ENCODE measurements at places on chromosomes 1 and 21.

- peak; percentile 73 for DNase-seq
Measured at GRCh38 chr1:8712413-8713231, 104.8 kb downstream of the RERE start.

GRCh38 chr1:245370905-245371581 is 216.3 kb downstream of the KIF26B start:
- DNase-seq, result no peak

DNA sequence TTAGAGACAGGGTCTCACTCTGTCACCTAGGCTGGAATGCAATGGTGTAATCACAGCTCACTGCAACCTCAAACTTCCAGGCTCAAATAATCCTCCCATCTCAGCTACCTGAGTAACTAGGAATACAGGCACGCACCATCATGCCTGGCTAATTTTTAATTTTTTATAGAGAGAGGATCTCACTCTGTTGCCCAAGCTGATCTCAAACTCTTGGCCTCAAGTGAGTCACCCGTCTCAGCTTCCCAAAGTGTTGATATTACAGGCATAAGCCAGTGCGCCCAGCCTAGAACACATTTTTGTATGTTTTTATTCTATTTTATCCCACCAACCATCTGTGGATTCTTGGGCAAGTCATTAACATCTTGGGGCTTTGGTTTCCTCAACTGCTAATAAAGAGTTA is 100.5 kb downstream of the AK5 start:
- peak; percentile 27 for DNase-seq

DNA sequence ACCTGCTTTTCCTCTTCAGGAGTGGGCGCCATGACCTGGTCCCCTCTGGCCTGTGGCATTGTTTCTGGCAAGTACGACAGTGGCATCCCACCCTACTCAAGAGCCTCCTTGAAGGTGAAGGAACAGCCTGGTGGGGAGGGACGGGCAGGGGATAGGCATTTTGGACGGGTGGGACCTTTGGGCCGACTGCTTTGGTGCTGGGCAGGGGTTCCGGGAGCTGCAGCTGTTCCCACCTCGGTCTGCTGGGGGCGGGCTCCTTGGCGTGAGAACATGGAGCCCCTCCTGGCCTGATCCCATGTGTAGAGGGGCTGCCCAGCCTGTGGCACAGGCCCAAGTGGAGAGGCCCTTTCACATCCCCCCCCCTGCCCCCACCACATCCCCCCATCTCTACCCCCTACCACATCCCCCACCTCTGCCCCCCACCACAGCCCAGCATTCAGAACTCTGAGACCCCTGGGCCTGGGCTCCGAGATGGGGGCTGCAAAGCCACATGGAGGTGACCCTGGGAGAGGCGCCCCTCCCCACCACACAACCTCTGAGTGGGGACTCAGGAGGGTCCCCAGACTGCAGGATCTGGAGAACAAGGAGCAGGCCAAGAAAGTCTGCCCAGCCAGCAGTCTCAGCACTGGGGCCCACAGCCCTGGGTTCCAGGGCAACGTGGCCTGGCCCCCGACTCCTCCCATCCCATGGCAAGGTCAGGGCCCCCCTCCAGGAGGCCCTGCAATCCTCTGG is 50.0 kb downstream of the KCNAB2 start:
- no peak for DNase-seq

- DNase-seq, result no peak
Measured at GRCh38 chr1:192627901-192628300, 8.0 kb upstream of the RGS13 start.

DNA sequence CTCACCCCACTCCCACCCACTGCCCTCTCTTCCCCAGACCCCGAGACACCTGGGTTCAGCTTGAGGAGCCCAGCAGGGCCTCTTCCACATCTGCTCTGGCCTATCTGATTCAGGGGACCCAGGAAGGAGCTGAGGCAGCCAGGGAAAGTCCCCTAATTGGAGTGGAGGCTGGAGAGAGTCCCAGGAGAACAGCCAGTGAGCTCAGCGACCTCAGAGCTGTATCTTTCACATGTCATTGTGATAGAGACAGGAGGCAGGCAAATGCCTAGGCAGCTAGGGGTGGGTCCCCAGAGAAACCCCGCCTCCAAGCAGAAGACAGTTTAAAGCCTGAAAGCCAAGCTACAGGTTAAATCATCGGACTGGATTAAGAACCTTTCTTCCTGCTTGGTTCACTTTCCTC is 122.7 kb downstream of the MATN1 start:
- no peak for DNase-seq

DNA sequence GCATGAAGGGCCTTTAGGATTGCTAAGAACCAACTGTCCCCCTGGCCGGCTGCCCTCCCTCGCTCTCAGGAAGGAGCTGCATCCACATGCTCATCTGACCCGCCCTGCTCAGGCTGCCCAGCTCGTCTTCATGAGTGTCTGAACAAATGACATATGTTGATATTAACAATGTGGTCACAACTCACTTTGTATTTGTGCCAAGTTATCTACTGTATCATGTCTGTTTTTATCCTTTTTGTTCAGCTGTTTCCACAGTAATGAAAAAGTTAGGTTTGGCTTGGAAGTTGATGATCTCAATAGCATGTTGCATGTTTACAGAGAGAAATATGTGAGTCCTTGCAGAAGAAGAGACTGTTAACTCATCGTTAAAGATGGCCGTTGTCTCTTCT is 75.1 kb downstream of the PHTF1 start:
- peak; percentile 68 for DNase-seq

DNA sequence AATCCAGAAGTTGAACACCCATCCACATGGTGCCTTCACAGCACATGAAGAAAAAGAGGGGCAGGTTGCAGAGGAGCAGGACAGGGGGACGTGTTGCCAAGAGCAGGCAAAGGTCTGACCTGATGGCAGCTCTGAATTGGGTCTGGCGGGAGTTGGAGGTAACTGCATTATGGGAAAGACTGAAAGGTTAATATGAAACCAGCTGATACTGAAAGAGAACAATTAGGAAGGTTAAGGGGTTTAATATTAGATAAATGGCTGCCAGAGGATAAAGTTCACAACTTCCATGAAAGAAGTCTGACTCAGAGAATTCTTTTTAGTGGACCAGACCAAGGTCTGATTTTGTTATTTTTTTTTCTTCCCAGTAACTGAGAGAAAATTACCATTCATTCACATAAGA is 76.1 kb downstream of the CD58 start:
- no peak for DNase-seq

DNA sequence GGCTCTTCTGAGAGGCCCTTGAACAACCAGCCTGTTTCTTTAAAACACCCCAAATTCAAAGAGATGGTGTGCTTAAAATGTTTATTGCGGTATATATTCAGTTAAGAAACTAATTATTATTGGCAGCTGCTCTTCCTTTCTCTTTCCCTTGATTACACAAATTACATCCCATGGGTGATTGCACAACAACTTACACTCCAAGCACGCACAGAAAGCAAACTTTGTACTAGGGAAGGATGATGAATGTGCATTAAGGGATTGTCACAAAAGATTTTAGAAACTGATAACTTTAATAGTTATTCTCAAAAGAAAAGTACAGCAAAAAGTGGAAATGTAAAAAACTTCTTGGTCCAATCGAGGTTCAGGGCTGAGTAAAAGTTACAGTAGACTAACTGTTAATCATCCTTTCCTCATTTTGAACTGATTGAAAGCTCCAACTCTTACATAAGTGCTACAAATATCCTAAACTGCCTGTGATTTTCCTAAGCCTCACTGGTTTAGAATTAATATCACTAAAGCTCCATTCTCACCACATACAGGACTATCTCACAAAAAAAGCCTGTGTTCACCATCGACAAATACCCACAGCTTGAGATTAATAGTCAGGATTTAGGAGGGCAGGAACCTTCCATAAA is 153.4 kb downstream of the TTLL7 start:
- DNase-seq, result peak; percentile 61

DNA sequence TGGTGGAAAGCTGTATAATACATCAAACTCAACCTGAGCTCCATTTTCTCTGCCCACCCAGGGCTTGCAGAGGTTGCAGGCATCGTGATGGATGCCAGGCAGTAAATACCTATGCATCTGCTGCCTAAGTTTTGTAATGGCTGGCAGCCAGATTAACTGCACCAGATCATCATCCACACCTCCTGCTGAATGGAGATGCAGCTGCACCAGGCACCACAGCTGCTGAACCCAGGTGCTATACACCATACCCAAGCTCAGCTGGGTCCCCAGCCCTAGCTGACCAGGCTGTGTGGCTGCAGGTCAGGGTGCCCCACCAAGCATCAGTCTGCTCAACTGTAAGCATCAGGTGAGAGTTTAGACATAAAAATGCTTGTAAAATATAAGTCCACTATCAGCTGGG is 6.7 kb upstream of the SNAPIN start:
- DNase-seq, result no peak

DNA sequence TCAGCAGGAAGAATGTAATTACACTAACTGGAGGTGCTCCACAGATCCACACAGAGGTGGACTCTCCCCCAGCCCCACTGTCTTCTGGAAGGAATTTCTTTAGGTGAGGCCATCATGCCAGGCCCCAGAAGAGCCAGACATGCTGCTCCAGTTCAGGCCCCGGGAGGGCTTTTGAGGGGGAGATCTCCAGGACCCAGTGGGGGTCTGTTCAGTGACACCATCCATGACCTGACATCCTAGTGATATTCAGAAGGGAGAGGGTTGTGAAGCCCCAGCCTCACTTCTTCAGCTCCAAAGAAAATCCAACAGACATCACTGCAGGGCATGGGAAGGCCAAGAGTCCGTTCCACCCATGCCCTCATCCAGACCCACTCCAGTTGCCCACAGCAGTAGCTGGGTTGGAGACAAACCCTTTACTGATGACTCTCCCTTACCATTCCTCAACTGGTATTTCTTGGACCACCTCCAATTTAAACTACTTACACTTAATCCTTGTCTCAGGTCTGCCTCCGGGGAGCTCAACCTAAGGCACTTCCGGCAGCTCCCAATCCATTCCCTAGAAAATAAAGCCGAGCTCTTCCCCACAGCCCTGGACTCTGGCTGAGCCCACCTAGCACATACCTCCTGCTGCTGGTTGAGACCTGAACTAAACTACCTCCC is 39.2 kb downstream of the CSMD2 start:
- DNase-seq, result no peak

DNA sequence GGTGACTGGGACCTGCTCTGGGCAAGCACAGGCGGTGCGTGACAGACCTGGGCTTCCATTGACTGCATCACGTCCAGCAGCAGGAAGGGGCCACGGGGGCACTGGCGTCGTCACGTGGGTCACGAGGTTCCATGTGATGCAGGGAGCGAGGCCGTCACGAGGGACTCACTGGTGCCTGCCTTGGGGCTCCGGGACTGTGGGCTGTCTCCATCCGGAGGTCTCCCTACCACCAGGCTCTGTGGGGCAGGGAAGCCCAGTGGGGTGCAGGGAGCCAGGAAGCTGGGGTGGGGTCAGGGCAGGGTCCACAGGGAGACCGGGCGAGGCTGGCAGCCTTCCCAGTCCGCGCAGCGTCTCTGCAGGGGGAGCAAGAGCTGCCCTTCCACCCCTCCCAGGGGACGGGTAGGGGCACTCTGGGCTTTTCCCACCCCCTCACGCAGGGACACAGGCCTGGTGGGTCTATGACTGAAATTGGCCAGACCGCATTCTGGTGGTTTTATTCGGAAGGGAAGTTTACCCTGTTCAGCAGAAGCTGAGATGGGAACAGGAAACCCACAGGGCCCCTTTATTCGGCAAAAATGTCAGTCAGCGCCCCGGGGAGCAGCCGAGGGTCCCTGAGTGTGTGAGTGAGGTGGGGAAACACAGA is 416 bp upstream of the TNFRSF14 start:
- peak; percentile 38 for DNase-seq

DNA sequence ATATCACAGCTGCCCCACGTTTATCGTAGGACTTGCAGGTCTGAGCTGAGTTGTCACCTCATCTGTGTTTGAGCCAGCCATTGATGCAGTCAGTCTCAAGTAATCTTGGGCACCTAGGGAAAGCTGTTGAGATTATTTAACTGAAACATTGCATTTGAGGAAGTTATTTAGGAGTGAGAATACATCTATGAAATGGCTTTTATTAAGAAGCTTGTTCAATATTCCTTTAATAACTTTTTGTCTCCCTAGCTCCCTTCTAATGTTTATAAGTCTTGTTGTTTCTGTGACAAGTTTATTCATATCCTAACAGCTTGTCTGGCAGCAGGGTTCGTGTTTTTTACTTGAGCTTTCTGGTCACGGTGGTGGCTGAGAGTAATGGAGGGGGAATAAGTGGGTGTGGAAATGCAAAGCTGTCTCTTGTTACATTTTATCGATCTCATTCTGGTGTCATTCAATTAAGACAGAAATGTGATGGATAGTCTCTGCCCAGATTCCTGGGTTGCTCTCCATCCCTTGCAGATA is 555.9 kb downstream of the USP25 start:
- no peak for DNase-seq

Data from foreskin fibroblast (primary cell).